Activated gamma-delta T cell (primary cell): ENCODE measurements at places on chromosomes 2 and 18.
A peak's percentile ranks its signal among the peaks of the same experiment; 100 is the strongest.

DNA sequence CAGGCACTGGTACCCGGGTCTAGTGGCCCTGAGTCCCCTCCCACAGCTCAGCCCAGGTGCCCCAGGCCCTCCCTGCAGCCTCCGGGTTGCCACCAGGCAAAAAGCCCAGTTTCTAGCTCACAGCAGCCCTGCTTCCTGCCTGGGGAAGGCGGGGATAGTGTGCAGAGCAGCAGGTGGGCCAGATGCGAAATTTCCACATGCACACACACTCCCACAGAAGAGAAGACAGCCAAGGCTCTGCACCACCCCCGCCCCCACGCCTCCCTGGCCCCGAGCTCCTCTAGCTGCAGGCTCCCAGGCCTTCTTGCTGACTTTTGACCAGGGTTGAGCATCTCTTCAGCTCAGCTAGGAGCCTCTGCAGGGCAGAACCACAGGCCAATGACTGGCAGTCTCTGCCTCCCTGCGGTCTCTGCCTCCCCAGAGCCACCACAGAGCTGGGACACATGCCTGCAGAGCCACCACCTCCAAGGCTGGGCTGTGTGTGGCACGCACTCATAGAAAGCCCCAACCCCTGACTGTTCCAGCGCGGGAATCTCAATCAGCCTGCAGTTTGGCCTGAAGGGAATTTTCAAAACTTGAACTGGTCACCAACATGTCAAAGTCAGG is 7.2 kb downstream of the SLC66A2 start:
- no peak for DNase-seq

GRCh38 chr2:206800506-206801417 is 35.4 kb downstream of the FASTKD2 start:
- no peak for DNase-seq

GRCh38 chr2:3454802-3455201 is 64.5 kb downstream of the ADI1 start:
- no peak for DNase-seq

GRCh38 chr2:230715201-230715600 is 2.6 kb downstream of the CAB39 start:
- no peak for DNase-seq

GRCh38 chr18:6781796-6782195 is 52.3 kb downstream of the ARHGAP28 start:
- no peak for DNase-seq

DNA sequence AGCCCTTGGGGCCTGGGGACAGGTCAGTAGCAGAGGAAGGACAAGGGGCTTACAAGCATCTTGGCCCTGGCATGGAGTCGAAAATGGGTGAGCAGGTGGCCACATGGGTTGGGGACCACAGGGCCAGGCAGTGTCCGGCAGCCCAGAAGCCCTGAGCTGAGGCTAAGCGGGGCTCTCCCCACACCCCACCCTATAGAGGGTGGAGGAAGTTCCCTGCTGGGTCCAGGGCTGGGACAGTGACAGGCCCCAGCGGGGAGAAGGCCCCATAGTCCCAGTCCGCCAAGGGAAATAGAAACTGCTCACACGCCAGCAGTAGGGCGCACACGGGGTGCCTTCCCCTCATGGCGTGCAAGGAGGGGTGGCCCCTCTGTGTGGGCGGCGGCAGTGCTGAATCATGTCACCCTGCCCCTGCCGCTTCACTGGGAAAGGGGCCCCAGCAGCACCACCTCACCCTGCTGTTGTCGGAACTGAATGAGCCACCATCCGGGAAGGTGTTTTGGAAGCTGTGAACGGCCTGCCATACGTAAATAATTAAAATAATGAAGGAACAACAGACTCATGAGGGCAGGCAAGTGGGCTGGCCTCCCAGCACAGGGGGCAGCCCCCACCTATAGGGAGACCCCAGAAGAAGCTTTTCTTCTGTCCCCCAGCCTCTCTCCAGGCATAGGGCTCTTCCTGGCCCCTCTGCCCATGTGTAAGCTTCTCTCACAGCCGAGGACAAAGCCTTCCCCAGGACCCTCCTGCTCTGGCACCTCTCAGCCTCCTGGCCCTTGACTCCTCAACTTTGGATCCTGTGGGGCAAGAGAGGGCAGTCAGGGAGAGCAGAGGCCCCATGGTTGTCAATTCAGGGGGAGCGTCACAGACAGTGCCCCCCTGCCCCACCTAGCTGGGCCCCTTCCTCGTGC is 12.7 kb upstream of the DUSP2 start:
- peak; percentile 63 for DNase-seq

- DNase-seq, result no peak
Observed at GRCh38 chr2:10096641-10097040, 16.4 kb upstream of the CYS1 start.

DNA sequence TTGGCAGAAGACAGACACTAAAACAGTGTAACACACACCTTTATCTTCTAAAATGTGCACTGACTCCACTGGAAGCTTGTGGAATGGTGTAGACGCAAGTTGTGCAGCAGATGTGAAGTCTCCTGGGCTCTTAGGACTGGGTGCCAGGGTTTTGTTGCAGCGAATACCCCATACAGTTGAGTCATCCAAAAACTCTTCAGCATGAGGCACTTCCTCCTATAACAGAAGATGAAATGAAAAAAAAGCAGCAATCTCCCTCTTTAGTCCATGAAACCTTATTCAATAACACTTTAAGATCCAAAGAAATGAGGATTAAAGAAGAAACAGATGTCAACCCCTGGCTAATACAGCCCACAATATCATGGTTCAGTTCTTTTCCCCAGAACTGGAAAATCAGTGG is 22.2 kb downstream of the BUB1 start:
- no peak for DNase-seq

DNA sequence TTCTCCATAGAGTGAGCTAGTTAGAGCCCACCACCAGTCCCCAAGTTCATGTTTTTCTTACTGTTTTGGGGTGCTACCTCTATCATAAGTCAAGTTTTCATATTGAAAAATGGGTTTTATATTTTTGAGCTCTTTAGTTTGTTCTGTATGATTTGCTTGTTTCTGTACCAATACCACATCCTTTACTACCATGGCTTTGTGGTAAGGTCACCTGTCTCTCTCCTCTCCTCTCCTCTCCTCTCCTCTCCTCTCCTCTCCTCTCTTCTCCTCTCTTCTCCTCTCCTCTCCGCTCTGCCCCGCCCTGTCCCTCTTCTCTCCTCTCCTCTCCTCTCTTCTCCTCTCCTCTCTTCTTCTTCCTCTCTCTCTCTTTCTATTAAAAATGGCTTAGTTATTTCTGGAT is 22.1 kb upstream of the LBH start:
- DNase-seq, result no peak

DNA sequence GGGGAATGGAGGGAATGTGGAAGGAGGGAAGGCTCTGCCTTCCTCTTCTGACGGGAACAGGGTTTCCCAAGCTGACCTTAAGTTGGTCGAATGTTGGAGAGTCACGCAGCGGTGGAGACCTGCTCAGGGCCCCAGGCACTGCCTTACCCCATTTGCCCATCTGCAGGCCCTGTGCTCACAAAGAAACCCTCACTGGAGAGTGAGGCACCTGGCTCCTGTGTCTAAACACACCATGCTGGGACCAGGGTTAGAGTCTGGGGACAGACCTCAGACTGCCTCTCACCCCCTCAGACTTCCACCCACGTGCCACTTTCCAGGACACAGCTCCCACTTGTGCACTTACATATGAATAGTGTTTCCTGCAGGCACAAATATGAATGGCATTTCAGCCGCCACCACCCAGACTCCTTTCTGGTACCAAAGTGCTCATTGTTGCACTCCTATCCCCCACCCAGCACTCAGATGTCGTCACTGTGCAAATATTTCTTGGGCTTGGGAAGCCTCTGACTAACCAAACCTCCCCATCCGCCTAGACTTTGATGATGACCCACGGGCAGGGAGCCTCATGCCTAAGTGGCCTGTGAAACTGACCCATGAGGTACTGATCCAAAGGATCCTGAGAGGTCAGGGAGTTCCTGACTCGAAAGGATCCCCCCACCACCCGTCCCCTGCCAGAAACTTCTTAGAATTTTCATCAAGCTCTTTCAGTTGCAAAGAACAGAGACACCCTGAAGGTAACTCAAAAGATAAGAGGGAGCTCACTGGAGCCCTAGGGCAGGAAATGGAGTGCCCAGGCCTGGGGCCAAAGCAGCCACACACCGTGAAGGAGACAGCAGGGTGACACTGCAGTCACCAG is 78.3 kb downstream of the STPG4 start:
- DNase-seq, result no peak

GRCh38 chr18:62494764-62495163 is 28.1 kb upstream of the ZCCHC2 start:
- no peak for DNase-seq

DNA sequence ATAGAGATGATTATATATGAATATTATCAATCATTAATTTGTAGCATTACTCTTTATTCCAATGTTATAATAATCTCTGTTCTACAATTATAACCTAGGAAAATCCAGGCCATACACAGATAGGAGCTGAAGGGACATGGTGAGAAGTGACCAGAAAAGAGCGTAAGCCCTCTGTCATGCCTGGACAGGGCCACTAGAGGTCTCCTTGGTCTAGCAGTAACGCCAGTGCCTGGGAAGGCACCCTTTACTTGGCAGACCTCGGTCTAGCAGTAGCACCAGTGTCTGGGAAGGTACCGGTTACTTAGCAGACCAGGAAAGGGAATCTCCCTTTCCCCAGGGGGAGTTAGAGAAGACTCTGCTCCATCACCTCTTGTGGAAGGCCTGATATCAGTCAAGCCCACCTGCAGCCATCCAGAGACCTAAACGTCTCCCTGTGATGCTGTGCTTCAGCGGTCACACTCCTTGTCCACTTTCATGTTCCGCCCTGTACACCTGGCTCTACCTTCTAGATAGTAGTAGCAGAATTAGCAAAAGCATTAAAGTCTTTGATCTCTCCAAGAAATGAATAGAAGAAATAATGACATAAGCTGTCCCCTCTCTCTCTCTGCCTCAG is 447.5 kb upstream of the FSIP2 start:
- DNase-seq, result no peak

- no peak for DNase-seq
Observed at GRCh38 chr18:2894131-2894840, 47.5 kb downstream of the EMILIN2 start.

GRCh38 chr2:168961450-168962229 is 60.5 kb downstream of the G6PC2 start:
- DNase-seq, result no peak

DNA sequence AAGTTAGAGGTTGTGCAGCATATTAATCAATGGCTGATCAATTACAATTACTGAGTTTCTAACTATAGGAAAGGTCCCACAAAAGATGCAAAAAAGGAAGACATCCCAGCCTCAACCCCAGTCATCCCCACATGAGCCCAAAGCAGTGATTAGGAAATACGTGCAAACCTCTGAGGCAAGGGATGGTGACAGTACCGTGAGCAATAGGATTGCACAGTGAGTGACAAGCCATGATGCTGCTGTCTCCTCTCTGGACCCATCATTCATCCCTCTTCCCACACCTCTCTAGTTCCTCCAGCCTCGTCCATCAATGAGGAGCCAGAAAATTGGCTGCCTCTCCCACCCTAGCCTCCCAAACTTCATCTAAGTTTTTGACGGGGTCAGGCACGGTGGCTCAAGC is 4.0 kb upstream of the SLC11A1 start:
- DNase-seq, result no peak

DNA sequence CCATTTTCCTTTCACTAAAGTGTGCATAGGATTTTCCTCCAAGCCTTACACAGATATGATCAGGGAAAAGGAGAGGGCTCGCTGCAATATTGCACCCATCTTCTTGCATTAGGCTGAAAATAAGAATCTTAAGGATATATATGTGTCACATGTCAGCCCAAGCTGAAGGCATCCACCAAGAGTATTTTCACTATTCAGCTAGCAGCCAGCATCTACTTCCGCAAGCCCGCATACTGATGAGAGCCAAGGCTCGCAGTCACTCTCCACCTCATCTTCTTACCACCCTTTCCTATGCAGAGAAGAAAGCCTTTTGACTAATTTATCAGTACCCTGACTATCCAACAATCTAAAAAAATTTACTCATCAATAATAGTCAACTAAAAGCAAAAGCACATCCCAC is 6.1 kb downstream of the TMEM163 start:
- DNase-seq, result no peak

DNA sequence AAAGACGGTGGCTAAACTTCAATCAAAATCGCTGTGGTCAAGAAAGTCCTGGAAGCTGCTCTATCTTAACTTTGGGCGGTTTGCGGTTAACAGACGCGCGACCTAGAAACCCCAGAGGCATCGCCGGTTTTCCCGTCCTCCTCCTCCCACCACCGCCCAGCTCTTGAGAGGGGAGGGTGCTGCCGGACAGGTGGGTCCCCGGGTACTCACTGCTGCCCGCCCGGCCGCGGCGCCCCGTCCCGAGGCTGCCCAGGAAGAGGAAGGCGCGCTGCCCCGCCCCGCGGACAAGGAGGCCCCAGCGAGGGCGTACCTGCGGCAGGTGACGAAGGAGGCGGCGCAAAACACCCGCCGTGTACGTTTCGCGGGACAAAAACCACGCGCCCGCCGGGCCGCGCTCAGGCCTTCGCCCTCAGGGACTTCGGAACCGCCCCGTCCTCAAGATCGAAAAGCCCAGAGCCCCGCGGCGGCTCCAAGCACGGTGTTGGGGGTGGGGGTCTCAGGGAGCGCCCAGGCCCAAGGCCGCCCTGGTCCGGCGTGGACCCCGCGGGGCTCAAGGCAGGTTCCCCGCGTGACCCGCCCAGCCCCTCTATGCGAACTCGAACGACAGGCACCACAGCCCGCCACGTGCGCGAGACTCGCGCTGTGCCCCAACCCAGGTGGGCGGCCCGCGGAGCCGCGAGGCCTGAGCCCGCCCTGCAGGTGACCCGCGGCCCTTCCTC is at the start of gene SH3YL1:
TSS of gene SH3YL1 (minus strand) at position 259 of the 719 bp plus-strand sequence. CDS start at position 211, 48 bp downstream.
- peak; percentile 40 for DNase-seq
